ENCODE measurements at places on chromosomes 5 and 9.

DNA sequence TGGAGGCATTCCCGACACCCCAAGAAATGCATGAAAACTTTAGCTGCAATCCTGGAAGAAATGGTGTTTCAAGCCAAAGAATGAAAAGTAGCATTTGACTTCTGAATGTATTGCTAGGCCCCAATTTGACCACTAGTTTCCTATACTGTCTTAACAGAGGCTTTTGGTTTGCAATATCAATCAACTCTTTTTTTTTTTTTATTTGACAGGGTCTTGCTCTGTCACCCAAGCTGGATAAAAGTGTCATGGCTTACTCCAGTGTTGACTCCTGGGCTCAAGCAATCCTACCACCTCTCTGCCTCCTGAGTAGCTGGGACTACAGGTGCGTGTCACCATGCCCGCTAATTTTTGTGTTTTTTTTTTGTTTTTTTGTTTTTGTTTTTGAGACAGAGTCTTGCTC, 3.2 kb upstream of the GPR107 start:
- no peak for DNase-seq
- no peaks in the 10 kb centered on the region for H3K36me3 ChIP-seq
- no peaks in the 10 kb centered on the region for H3K27me3 ChIP-seq
- no peak overlapping the region for H3K4me3 ChIP-seq

DNA sequence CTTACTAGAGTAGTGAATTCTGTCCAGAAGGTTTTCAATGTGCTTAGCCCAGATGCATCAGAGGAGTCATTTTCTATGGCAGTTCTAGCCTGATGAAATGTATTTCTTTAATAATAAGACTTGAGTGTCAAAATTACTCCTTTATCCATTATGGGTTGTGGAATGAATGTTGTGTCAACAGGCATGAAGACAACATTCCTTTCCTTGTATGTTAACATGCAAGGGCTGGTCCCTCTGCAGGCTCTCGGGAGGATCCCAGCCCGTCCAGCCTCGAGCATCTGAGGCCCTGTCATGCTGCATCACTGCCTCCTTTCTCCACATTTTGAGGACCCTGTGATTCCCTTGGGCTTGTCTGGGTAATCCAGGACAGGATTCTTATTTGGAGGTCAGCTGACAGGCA, 42.9 kb upstream of the FAM120AOS start:
- no peak for DNase-seq
- no peaks in the 10 kb centered on the region for H3K36me3 ChIP-seq
- no peak overlapping the region for H3K4me3 ChIP-seq

- DNase-seq: no peak
- no peaks in the 10 kb centered on the region for H3K4me1 ChIP-seq
- no peak overlapping the region for H3K27ac ChIP-seq
- H3K36me3 ChIP-seq: no peaks in the 10 kb centered on the region
- no peaks in the 10 kb centered on the region for H3K27me3 ChIP-seq
Measured at GRCh38 chr5:138790684-138791083, 37.5 kb downstream of the CTNNA1 start.

DNA sequence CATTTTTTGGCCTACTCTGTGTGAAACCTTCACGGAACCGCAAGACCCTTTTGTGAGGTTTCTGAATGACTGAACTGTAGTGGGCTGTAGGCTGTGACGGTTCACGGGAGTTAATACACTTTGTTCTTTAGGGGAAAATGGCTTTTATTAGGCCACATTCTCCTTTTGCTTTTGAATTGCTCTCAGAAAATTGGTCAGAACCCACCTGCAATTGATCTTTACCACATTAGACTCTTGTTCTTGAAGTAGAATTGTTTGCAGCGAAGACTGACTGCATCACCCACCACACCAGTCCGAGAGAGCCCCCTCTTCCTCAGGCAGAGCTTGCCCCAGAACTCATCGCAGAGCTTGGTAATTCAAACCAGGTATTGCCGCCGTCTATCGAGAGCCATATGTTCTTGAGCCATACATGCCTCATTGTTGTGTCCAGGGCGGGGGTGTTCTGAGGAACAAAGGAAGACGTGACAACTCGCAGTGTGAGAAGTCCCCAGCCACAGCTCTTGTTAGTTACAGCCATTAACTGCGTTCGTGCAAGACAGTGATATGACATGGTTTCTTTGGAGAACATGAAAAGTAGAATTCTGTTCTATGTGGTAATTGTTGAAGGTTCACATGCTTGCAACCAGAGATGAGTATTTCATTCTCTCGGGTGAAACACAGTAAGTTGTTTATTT, 166.4 kb upstream of the OTULINL start:
- no peak overlapping the region for H3K27ac ChIP-seq
- DNase-seq: no peak
- no peaks in the 10 kb centered on the region for H3K36me3 ChIP-seq
- H3K4me1 ChIP-seq: no peaks in the 10 kb centered on the region
- H3K27me3 ChIP-seq: no peaks in the 10 kb centered on the region

DNA sequence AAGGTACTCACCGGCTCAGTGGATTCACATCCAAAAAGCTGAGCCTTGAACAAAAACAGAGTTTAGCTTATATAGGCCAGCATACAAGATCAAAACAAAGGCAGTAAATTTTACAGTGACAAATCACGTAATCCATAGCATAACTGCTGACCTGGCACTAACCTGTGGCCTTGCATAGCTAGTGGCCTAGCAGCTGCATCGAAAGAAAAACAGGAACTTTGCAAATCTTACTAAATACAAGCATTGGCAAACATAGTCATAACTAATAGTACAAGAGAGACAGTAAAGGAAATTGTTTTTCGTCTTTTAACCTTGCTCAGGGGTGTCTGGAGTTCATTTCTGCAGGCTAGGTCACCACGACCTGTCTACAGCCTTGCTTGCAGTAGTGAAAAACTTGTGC, 4.8 kb downstream of the HSDL2 start:
- no peak overlapping the region for H3K4me3 ChIP-seq
- DNase-seq: no peak
- no peaks in the 10 kb centered on the region for H3K27me3 ChIP-seq
- no peaks in the 10 kb centered on the region for H3K4me1 ChIP-seq
- no peak overlapping the region for H3K27ac ChIP-seq

DNA sequence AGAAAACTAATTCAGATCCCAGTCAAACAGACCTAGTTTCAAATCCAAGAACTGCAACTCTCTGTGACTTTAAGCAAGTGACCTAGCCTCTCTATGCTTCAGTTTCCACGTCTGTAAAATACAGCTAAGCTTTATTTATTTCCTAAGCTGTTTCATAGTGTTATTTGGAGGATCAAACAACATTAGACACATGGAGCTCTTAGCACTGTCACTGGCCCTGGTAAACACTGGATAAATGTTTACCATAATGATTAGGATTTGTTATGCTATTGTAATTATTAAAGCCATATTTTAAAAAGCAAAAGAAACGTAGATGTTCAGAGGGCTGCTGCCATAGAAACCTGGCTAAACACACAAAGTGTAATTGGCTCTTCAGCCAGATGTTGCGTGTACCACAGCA, 26.6 kb upstream of the C5orf58 start:
- no peaks in the 10 kb centered on the region for H3K4me1 ChIP-seq
- H3K27ac ChIP-seq: no peak overlapping the region
- no peak overlapping the region for H3K4me3 ChIP-seq
- H3K27me3 ChIP-seq: no peaks in the 10 kb centered on the region
- no peaks in the 10 kb centered on the region for H3K36me3 ChIP-seq

- no peaks in the 10 kb centered on the region for H3K4me1 ChIP-seq
- H3K36me3 ChIP-seq: no peaks in the 10 kb centered on the region
- DNase-seq: no peak
- H3K27ac ChIP-seq: no peak overlapping the region
- no peak overlapping the region for H3K4me3 ChIP-seq
Measured at GRCh38 chr5:9589049-9589835, 40.9 kb downstream of the TAS2R1 start.

DNA sequence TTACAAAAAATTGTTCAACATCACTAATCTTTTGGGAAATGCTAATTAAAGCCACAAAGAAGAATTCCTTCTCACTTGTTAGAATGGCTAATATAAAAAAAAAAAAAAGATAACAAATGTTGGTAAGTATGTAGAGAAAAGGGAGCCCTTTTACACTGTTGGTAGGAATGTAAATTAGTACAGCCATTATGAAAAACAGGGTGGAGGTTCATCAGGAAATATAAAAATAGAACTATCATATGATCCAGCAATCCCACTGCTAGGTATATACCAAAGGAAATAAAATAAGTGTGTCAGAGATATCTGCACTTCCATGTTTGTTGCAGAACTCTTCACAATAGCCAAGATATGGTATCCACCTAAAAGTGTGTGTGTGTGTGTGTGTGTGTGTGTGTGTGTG, 83.5 kb upstream of the RGMB start:
- no peaks in the 10 kb centered on the region for H3K36me3 ChIP-seq
- no peaks in the 10 kb centered on the region for H3K4me1 ChIP-seq
- no peak for DNase-seq
- no peak overlapping the region for H3K27ac ChIP-seq
- H3K4me3 ChIP-seq: no peak overlapping the region

GRCh38 chr9:29793970-29794369, 2220.7 kb upstream of the C9orf72 start:
- H3K4me1 ChIP-seq: no peaks in the 10 kb centered on the region
- no peaks in the 10 kb centered on the region for H3K27me3 ChIP-seq
- no peak overlapping the region for H3K27ac ChIP-seq
- H3K4me3 ChIP-seq: no peak overlapping the region
- H3K36me3 ChIP-seq: no peaks in the 10 kb centered on the region

GRCh38 chr5:23314827-23315226, 192.6 kb upstream of the PRDM9 start:
- H3K27me3 ChIP-seq: no peaks in the 10 kb centered on the region
- no peak for DNase-seq
- no peaks in the 10 kb centered on the region for H3K4me1 ChIP-seq
- no peak overlapping the region for H3K4me3 ChIP-seq
- no peaks in the 10 kb centered on the region for H3K36me3 ChIP-seq

DNA sequence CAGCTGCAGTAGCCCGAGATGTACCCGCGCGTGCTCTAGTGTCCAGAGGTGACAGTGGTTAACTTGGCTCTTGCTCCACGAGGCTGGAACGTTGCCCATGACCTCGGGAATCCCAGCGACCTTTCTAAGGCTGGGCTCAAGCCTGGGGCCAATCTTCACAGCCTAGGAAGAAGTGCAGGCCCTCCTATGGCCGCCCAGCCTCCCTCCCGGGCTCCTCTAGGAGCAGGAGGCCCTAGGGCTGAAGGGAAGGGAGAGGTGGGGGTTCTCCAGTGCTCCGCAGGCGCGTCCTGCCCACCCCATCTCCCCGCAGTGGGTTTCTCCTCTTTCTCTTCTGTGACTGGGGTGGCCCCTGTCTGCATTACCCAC, 13.3 kb downstream of the NR2F1 start:
- no peaks in the 10 kb centered on the region for H3K27me3 ChIP-seq
- H3K36me3 ChIP-seq: no peaks in the 10 kb centered on the region
- H3K4me1 ChIP-seq: no peaks in the 10 kb centered on the region
- no peak overlapping the region for H3K4me3 ChIP-seq
- no peak for DNase-seq
- no peak overlapping the region for H3K27ac ChIP-seq

DNA sequence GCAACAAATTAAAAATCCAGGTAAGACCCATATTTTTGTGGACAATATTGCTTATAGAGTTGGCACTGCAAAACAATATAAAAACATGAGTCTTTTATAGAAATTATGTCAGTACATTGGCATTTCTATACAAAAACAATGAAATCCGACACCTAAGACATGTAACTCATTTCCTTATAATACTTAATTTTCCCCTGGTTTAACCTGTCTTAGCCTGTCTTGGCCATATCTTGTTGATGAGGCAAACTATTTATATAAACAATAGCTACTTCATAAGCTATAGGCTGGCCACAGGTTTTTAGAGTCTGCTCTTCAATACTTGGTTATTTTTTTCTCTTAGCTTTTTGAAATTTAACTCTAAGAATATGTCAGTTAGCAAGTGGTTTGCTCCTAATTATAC, 44.7 kb upstream of the IZUMO3 start:
- no peak overlapping the region for H3K4me3 ChIP-seq
- no peaks in the 10 kb centered on the region for H3K27me3 ChIP-seq
- DNase-seq: no peak
- H3K27ac ChIP-seq: no peak overlapping the region
- H3K36me3 ChIP-seq: no peaks in the 10 kb centered on the region

DNA sequence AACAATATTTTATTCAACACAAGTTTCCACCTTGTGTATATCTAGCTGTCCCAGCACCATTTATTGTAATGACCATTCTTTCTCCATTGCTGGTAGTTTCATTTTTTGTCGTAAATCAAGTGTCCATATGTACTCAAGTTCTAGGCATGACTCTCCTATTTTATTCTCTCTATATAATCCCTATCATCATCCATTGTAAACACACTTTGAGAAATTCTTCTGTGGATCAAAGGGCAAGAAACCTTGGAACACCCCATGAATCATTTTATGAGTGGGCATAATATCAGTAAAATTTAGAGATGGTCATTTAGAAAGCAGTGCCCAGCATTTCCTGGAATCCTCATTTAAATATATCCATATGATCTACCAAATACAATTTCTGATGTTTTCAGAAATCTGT, 35.8 kb upstream of the SPATA31D4 start:
- no peaks in the 10 kb centered on the region for H3K4me1 ChIP-seq
- H3K27me3 ChIP-seq: no peaks in the 10 kb centered on the region
- no peak overlapping the region for H3K27ac ChIP-seq

GRCh38 chr5:147487031-147487750, 22.7 kb downstream of the DPYSL3 start:
- H3K27ac ChIP-seq: peak overlapping the region; percentile 18
- H3K36me3 ChIP-seq: no peaks in the 10 kb centered on the region
- no peak overlapping the region for H3K4me3 ChIP-seq

DNA sequence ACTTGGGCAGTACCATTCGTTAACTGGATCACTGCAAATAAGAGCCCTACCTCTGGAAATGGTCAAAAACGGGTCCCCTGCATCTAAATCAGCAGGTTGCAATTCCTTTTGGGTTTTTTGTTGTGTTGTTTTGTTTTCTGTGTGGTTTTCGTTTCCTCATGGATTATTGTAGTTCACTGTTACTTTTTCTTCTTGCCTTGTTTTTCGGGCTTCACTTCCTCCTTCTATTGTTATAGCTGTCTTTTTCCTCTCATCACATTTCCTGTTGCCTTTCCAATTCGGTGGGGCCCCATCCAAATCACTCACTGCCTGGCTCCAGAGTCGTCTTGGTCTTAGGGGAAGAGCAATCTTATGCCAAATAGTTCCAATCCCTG, 8.7 kb upstream of the SSBP2 start:
- H3K36me3 ChIP-seq: no peaks in the 10 kb centered on the region
- no peak overlapping the region for H3K4me3 ChIP-seq
- no peaks in the 10 kb centered on the region for H3K4me1 ChIP-seq
- DNase-seq: no peak

GRCh38 chr5:145942201-145942600, 5.8 kb downstream of the SH3RF2 start:
- no peaks in the 10 kb centered on the region for H3K4me1 ChIP-seq
- DNase-seq: no peak
- H3K4me3 ChIP-seq: no peak overlapping the region
- H3K27me3 ChIP-seq: no peaks in the 10 kb centered on the region
- H3K27ac ChIP-seq: no peak overlapping the region
- H3K36me3 ChIP-seq: no peaks in the 10 kb centered on the region

GRCh38 chr9:131185924-131186323, 60.5 kb downstream of the NUP214 start:
- no peak overlapping the region for H3K4me3 ChIP-seq
- no peaks in the 10 kb centered on the region for H3K4me1 ChIP-seq
- no peak overlapping the region for H3K27ac ChIP-seq
- H3K27me3 ChIP-seq: no peaks in the 10 kb centered on the region
- no peak for DNase-seq
- H3K36me3 ChIP-seq: no peaks in the 10 kb centered on the region

- no peaks in the 10 kb centered on the region for H3K4me1 ChIP-seq
- no peaks in the 10 kb centered on the region for H3K27me3 ChIP-seq
- no peak for DNase-seq
Measured at GRCh38 chr9:37730256-37730655, 23.3 kb upstream of the TRMT10B start.

GRCh38 chr5:175609526-175609925, 48.3 kb upstream of the HRH2 start:
- no peaks in the 10 kb centered on the region for H3K4me1 ChIP-seq
- no peak overlapping the region for H3K27ac ChIP-seq
